ENCODE measurements at places on chromosomes 6 and 20. TPM values are rescaled to one million over a fixed set of nuclear protein-coding genes. Genes with fewer than 3 reads are reported as not detected.

SYCP2 gene
- 0.35 TPM for total RNA-seq

TFAP2D gene
- total RNA-seq, result not detected

MICB gene
- total RNA-seq, result 25.9 TPM

PTCHD4 gene
- 1.9 TPM for total RNA-seq

MED20 gene
- total RNA-seq, result 25.5 TPM

MUC21 gene
- not detected for total RNA-seq

SMLR1 gene
- not detected for total RNA-seq

FNDC11 gene
- 0.51 TPM for total RNA-seq

TMEM74B gene
- 1.1 TPM for total RNA-seq

CAP2 gene
- 18.0 TPM for total RNA-seq

BHLHE23 gene
- total RNA-seq, result not detected

PSORS1C1 gene
- total RNA-seq, result 9.2 TPM

SCAND1 gene
- 83.1 TPM for total RNA-seq

SLC22A2 gene
- total RNA-seq, result not detected

LY86 gene
- not detected for total RNA-seq

CDH4 gene
- total RNA-seq, result 0.81 TPM

MOG gene
- not detected for total RNA-seq

SALL4 gene
- 1.9 TPM for total RNA-seq

TCF21 gene
- not detected for total RNA-seq

RAET1G gene
- total RNA-seq, result 1.6 TPM

OXT gene
- total RNA-seq, result not detected

CLDN20 gene
- total RNA-seq, result not detected

APMAP gene
- 105 TPM for total RNA-seq

EYA4 gene
- total RNA-seq, result not detected

ACOT13 gene
- total RNA-seq, result 24.1 TPM

GNRH2 gene
- total RNA-seq, result 1.7 TPM

CCN5 gene
- not detected for total RNA-seq

ZHX3 gene
- total RNA-seq, result 17.8 TPM
